ENCODE measurements at places on chromosomes 7 and 10.

- no peak for DNase-seq
Measured at GRCh38 chr10:45505311-45505710, 131.3 kb downstream of the ALOX5 start.

- DNase-seq, result peak; percentile 63
Measured at GRCh38 chr10:45421221-45422097, 47.4 kb downstream of the ALOX5 start.

- DNase-seq, result no peak
Measured at GRCh38 chr7:42069590-42069989, 167.4 kb downstream of the GLI3 start.

DNA sequence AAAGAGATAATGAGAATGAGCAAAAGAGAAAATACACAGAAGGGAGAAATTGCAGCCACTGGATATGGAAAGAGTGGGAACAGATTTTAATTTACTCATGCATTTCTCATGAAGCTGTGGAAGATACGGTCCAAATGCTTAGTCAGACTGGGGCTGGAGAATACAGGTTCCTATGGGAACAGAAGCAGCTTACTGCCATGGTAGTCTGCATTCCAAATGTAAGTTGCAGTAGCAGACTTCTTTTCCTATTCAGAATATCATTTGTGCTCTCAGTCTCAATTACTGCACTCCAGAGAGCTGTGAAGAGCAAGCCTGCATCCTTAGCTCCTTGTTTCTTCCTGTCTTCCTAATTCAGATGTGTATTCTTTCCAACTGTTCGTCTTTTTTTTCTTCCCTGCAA is 190.8 kb upstream of the TMEM196 start:
- DNase-seq, result no peak

- no peak for DNase-seq
Measured at GRCh38 chr10:33237736-33238624, 96.5 kb downstream of the NRP1 start.

DNA sequence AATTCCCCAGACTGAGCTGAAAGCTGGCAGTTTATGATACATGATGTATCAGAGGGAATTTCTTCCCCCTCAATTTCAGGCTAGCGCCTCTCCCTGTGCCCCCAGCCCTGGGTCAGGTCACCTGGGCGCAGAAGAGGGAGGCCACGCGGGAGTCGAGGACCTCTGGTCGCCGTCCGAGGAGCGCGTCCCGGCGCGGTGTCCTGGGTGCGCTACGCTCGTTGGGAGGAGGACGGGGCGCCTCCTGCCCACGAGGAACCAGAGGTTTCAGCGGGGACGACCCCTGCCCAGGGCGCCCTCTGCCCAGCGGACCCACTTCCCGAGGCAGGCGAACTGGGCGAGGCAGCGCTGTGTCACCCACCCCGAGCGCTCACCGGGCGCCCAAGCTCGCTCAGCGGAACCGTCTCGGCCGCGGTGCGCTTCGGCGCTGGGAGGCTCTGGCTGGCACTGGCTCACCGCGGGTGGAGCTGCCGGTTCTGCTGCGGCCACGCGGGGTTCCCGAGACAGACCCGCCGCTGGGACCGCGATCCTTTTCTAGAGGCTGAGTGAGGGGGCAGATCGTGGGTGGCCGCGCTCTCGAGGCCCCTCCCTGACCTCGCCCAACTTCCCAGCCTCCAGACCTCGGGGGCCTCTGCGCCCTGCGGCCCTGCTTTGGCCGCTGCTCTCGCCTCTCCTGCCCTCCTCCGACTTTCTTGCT is at the start of gene FAM237B:
FAM237B (minus strand) TSS at position 504 of the 694 bp plus-strand sequence. CDS start 1,556 bp downstream, outside the sequence.
- no peak for DNase-seq

- no peak for DNase-seq
Measured at GRCh38 chr10:50593523-50594376, 30.0 kb downstream of the SGMS1 start.

DNA sequence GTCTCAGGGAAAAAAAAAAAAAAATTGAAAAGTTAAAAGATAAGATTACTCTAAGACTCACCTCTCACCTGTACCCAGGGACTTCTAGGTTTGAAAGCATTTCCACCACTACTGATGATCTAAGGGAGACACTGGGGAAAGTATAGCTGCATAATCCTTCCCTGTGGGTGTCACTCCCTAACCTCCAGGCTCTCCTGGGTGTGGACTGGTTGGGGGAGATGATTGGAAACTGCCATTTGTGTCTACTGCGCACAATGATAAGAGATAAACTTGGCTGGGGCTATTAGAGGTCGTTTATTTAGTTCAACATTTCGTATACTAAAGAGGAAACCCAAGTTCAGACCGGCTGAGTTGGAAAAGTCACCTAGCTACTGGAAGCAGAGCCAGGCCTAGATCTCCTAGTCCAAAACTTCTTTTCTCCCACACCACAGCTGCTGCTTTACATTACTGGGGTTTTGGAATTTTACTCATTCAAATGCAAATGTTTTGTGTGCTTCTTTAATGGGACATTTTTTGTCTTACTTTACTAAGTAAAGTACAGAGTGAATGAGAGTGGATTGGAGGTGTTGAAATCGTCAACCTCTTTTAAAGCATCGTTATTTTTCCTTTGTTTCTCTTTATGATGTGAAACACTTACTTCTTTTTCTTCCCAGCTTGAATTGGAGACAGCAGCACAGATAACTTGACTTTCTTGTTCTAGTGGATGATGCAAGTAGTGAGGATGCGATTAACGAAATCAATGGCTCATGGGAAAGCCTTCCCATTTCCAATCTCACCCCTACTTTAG is 22.3 kb upstream of the SEC61G start:
- no peak for DNase-seq

- DNase-seq, result no peak
Measured at GRCh38 chr10:49298983-49299815, at the start of gene C10orf71. TSS of gene C10orf71 (plus strand) at chr10:49299170. CDS start at chr10:49322546, 23,376 bp downstream.

DNA sequence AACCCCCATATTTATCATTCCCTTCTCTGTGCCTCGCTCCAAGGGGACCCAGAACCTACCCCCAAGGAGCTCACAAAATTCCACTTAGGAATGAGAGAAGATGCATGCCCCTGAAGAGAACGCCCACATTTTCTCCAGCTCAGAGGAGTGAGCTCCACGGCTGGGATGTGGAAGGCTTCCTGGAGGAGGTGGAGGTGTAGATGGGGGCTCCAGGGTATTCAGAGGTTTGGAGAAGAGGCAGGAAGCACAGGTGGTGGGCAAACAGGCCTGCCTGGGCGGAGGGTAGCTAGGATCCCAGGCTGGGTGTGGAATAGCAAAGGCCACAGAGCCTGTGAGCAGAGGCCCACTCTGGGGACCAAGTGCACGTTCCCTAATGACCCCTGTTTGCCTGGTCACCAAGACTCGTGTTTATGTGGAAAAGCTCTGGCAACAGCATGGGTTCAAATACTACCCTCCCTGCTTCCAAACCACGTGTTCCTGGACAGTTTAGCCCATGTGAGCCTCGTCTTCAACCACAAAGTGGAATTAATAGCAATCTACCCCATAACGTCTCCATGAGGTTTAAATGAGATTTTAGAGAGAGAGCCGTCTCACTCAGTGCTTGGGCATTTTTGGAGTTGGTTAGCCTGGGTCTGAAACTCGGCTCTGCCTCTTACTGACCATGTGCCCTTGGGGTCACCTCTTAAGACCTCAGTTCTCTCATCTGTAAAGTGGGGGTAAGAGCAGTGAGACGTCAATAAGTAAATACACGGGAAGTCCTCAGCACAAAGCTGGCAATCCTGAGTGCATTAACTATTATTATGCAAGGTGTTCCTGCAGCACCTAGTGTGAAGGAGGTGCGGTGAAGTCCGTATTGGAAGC is 24.7 kb downstream of the UNC5B start:
- DNase-seq, result no peak

DNA sequence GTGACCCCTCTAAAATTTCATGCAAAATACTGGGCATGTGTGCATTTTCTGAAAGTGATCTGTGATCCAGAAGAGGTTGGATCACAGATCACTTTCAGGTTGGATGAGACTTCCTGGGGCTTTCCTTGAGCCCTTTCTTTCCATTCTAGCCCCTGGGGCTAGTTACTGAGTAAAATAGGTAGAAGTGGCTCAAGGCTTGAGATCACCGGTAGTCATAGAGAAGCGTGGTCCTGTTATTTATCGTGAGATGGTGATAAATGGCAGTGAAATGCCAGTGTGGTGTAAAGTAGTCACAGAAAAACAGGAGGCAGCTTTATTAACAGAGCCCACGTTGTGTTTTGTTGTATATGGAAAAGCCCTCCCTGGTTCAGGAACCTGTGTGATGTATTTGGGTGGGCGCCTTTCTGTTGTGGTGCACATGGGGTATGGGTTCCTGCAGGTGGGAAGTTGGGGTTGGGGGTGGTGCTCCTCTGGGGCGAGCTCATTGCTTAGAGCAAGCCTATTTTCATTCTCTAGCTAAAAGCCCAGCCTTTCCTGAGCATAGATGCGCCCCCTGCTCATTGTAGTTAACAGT is 34.0 kb upstream of the SH2D4B start:
- DNase-seq, result no peak

GRCh38 chr10:93871671-93872204 is 22.0 kb upstream of the SLC35G1 start:
- no peak for DNase-seq

- DNase-seq, result no peak
Measured at GRCh38 chr10:1057106-1057657, 997 bp downstream of the WDR37 start.

- peak; percentile 60 for DNase-seq
Measured at GRCh38 chr10:62681211-62681940, 123.1 kb upstream of the ADO start.

DNA sequence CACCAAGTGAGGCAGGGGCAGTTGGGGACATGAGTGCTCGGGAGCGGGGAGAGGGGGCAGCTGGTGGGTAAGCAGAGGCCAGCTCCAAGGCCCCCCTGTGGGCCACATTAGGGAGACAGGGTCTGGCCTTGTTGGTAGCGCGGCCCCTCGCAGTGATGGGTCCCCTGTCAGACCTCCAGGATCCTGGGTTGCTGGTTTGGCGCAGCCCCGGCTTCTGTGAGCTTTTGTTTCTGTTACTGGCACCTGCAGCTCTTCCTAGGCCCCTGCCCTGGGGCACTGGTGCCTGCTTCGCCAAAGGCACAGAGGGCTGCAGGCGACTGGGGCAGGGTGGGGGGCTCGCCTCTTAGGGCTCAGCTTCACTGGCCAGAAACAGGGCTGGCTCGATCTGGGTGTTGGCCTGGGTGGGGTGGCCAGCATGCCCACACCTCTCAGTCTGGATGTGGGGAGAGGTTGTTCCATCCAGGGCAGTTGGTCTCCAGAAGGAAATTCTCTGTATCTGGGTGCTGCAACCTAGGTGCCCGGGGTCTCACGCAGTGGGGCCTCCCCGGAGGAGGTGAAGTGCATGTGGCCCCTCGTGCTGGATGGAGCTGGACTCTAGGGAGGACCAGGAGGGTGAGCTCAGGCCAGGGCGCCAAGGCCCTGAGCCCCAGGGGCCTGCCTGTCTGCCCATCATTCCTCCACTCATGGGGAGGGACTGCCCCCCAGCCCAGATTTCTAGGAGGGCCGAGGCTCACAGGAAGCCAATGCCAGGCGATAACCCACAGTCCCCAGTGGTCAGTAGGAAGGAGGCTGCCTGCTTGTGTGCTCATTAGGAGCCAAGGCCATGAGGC is 138.6 kb downstream of the LHPP start:
- DNase-seq, result no peak

DNA sequence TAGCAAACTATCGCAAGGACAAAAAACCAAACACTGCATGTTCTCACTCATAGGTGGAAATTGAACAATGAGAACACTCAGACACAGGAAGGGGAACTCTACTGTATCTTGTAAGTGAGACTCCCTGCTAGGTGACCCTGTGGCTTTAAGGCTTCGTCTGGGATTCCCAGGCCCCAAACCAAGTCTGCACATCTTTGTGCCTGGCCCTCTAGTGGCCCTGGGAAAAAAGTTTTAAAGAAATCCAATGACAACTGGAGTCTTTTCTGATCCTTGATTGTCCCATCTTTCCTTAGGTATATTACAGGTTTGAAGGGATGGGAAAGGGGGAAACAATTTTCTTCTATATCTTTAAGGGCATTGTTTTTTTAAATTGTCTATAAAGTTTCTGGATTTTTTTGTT is 10.6 kb upstream of the LIPM start:
- DNase-seq, result no peak

GRCh38 chr7:107164092-107164491 is 4.7 kb upstream of the HBP1 start:
- no peak for DNase-seq

- no peak for DNase-seq
Measured at GRCh38 chr7:55032069-55032699, 13.4 kb downstream of the EGFR start.

GRCh38 chr7:731440-732085 is 4.5 kb upstream of the PRKAR1B start:
- DNase-seq, result no peak

DNA sequence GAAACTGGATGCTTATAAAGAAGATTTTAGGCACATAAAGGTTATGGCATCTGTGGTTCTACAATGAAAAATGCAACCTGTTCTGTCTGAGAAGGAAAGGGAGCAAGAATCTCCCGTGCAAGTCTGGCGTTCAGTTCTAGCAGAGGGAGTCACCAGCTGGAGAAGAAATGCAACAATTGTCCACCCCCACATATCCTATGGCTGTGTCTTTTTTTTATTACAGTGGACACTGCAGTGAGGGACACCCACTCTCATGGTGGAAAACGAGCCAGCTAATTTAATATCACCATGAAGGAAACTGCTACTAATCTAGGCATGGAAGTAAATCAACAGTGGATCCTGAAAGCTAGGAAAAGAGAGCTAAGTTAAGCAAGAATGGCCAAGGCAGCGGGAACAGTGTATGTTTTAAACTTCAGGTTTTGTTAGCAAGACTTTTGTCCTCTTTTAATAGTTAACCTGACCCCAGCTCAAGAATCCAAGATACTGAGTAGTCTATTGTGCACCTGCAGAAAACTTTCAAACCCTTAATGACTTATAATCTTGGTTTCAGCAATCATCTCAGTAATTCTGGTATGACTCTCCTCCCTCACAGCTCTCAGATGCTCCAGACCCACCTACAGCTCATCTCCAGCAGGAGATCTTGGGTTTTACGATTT is 149.3 kb downstream of the FGFR2 start:
- DNase-seq, result no peak

- no peak for DNase-seq
Measured at GRCh38 chr10:33652870-33653269, 318.4 kb upstream of the NRP1 start.

DNA sequence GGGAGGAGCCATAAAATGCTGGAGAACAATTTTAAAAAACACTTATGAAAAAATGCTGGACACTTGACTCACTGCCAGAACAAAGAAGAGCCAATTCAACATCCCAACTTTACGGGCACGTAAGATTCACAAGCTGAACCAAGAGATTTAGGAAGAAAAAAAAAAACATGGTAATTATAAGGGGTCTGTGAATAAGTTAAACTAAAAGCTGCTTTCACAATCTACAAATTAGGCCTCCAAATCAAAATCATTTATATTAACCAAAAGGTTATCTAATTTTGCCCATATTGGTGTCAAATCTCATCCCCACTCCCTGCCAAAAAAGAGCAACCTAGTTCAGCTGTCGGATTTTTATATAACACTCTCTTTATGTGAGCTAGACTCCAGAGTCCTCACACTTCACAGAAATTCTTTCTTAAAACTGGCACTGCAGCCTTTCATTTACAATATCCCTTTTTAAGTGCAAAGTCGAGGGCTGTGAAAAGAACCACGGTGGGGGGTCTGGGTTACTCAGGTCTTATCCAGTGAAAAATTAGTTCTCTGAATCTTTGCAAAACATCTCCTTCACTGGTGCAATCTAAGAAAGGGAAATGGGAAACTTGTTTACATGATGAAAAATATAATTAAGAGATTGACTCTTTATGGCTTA is 30.4 kb upstream of the DGKI start:
- no peak for DNase-seq

GRCh38 chr10:15166325-15166724 is 2.2 kb downstream of the NMT2 start:
- DNase-seq, result no peak

Data from activated T-cell treated with anti-CD3 and anti-CD28 coated beads, Interleukin-2, amount 50 U/mL, for 1 hour (primary cell).